NCI-H1694 treated with DMSO at 0.1 percent for 48 hours (cell line): ENCODE measurements at places on chromosomes 4 and X.

- no peak for DNase-seq
These were observed 376.5 kb upstream of the MAD2L1 start for GRCh38 chr4:120443116-120443515.

DNA sequence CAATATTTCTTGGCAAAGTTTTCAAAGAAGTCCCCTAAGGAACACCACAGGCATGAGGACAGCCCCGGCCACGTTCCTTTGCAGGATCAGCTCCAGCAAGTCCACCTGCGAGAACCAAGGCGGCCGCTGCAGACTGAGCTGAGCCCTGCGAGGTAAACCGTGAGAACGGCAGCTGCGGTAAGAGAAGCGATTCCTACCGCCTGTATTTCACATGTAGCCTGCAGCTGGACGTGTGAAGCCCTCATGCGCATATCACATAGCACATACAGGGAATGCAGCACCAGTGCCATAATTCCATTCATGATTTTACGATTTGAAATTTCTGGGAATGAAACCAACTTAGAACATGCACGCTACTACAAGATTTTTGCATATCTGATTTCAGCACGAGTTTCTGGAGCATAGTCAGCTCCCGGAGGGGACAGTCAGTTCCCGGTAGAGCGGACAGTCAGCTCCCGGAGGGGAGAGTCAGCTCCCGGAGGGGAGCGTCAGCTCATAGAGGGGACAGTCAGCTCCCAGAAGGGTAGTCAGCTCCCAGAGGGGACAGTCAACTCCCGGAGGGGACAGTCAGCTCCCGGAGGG lies 41.7 kb downstream of the FGFRL1 start:
- DNase-seq = no peak

DNA sequence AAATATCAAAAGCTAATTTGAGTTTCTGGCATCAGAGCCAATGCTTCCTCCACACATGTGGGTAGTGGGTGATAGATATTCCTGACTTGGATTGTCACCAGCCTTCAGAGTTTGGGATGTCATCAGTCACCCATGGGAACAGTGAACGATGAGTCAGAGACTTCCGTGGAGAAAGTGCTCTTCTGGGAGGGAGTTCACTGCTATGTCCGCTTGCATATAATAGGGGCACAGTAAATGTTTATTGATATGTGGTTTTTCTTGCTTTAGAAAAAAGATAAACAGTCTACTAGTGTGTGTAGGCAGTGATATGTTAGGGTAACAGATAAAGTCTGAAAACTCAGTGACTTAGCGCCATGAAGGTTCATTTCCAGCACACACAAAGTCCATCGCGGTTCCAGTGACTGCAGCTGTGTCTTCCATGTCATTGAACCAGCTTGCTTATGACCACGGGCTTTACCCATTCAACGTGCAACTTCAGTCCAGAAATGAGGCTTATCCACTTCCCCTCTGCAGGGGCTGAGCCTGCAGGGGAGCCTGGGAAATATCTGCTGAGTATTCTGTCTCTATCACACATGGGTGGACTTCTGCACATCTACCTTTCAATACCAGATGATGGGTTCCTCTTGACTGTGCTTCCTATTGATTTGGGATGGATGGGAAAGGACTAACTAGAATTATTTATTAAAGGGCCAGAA lies 87.7 kb upstream of the WWC2 start:
- DNase-seq = no peak

- DNase-seq = no peak
These were observed 67.3 kb downstream of the FBXO8 start for GRCh38 chr4:174215961-174216680.

GRCh38 chr4:36676139-36677050 lies 395.0 kb downstream of the DTHD1 start:
- DNase-seq = no peak

- DNase-seq = no peak
These were observed 33.4 kb downstream of the RUFY3 start for GRCh38 chr4:70754990-70755688.

DNA sequence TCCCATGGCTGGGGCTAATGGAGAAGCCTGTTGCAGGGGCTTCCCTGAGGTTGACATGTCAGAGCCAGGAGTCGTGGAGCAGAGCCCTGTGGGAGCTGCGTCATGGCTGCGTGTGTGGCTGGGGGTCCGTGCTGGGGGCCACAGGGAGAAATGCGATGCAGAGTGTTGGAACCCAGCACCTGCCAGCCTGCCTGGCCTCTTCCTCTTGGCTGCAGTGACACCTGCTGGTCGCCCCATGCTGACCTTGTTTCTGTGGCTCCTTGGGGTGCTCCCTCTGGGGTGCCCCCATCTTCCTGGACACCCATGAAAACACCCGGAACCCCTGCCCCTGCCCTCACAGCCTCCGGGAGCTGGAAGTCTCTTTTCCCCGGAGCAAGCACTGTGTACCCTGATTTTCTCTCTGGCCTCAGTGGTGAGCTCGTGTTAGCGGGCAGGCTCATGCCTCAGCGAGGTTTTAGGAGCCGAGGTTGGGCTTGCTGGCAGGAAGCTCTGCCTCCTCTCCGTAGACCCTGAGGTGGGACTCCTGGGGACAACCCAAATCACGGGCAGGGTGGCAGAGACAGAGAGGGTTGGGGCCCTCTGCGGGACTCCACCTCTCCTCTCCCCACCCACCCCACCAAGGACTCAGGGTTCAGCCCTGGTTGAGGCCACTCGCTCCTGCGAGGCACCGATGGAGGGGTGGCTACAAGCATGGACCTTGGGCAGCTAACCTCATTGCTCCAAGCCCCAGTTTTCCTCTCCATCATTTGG lies 103.7 kb downstream of the SORCS2 start:
- DNase-seq = no peak

GRCh38 chr4:55979562-55979961 lies 30.8 kb downstream of the CEP135 start:
- no peak for DNase-seq

GRCh38 chr4:15906020-15906443 lies 32.5 kb downstream of the FGFBP1 start:
- DNase-seq = no peak

GRCh38 chrX:37846141-37846540 lies 1.2 kb downstream of the DYNLT3 start:
- DNase-seq = no peak

DNA sequence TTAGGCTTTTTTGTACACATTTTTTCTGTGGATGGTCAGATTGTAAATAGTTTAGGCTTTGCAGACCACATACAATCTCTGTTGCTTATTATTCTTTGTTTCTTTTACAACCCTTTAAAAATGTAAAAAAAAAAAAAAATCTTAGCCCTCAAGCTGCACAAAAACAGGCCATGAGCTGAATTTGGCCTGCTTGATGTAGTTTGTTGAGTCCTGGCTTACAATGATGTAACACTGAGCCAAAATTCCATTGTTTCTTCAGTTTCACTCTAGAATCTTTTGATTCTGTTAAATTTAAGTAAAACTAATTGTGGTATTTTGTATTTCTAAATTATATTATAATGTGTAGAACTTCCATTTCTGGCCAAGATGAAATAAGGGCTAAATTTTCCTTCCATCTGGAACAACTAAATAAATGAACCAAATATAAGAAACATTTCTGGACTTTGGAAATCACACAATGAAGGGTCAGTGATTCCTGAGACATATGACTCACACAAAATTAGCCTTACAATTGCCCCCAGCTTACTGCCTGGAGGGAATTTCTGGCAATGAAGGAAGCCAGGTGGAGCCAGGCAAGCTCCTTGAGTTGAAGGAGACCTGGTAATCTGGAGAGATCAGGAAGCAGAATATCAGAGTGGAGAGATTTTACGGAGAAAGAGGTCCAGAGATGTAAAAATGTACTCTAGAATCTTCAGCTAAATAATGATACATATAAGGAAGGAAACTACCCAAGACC lies 29.8 kb downstream of the IQCM start:
- DNase-seq = no peak

- peak; percentile 66 for DNase-seq
These were observed 36.8 kb upstream of the RAB40AL start for GRCh38 chrX:102899940-102900916.

DNA sequence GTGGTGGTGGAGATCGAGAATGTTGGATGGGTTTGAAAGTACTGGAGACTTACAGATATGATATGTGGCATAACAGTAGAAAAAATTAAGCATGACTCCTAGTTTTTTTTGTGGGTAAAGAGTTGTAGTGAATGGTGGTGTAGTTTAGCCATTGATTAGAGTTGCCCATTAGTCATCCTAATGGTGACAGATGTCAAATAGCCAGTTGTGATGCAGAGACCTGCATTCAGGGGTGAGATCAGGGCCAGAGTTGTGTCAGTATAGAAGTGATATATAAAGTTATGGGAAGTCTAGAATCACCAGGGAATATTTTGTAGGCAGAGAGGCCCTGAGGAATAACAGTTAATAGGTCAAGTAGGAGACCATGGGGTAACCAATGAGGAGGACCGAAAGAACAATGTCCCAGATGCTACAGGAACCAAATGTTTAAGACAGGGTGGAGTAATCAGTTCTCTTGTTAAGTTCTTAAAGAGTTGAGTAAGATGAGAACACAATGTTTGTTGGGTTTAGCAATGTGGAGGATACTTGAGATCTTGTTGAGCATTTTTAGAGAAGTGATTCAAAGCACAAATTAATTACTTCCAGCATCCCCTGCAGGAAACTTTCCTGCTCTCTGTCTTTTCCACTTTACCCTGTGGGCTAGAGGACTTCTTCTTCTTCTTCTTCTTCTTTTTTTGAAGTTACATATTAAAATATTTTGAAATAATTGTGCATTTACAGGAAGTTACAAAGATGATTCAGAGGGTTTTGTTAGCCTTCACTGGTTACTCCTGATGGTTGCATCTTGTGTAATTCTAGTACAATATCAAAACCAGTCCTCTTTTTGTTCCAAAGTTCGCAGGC lies 13.3 kb downstream of the SGMS2 start:
- DNase-seq = no peak

GRCh38 chrX:72536542-72536941 lies 36.1 kb downstream of the HDAC8 start:
- DNase-seq = peak; percentile 12

- DNase-seq = no peak
These were observed 9.5 kb upstream of the CENPE start for GRCh38 chr4:103207673-103208072.

DNA sequence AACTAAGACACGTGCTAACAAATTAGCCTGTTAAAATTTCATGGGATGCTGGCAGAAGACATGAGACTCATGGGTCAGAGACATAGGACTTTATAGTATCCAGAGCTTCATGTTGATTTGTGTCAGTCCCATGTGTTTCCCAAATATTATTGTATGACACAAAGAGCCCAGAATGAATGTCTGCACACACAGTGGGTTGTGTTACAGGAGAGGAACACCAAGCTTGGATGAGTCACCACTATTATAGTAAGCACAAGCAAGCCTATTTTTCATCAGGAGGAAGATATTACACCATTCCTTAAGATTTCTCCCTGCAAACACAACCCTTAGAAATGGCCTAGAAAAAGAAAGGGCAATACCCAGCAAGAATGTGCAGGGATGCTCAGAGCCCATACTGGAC lies 15.4 kb downstream of the BBS12 start:
- DNase-seq = no peak

GRCh38 chr4:153750197-153750817 lies 9.5 kb downstream of the RNF175 start:
- DNase-seq = peak; percentile 49

- DNase-seq = no peak
These were observed 41.4 kb upstream of the PPP2R3B start for GRCh38 chrX:427812-428725.

GRCh38 chr4:45316257-45316656 lies 589.9 kb upstream of the GNPDA2 start:
- no peak for DNase-seq

DNA sequence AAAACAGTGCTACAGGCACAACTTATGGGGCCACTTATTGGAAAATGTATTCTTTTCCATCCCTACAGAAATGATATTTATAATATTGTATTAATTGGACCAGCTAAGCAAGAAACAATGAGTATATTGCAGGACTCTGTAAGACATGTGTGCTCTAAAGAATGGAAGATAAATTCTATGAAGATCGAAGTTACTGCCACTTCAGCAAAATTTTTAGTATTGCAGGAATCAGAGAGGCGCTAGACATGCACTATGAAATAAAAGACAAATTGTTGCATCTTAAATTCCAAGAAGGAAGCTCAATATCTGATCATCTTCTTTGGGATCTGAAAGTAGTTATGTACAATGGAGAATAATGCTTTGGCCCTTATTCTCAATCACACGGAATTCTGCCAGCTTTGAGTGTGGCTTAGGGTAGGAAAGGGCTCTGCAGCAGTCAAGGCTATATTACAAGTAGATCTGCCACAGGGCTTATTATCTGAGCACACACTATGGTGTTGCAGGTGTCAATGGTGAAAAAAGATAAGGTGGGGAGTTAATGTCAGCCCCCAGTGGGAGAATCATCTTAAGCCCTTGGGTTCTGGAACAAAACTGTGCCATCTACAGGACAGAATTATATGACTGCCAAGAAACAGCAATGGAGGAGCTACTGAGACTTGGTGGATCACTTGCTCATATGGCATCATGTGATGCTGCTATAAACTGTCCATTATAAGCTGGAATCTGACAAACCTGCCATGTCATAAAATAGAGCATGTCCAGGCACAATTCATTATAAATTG lies 334.0 kb upstream of the NDST3 start:
- no peak for DNase-seq

DNA sequence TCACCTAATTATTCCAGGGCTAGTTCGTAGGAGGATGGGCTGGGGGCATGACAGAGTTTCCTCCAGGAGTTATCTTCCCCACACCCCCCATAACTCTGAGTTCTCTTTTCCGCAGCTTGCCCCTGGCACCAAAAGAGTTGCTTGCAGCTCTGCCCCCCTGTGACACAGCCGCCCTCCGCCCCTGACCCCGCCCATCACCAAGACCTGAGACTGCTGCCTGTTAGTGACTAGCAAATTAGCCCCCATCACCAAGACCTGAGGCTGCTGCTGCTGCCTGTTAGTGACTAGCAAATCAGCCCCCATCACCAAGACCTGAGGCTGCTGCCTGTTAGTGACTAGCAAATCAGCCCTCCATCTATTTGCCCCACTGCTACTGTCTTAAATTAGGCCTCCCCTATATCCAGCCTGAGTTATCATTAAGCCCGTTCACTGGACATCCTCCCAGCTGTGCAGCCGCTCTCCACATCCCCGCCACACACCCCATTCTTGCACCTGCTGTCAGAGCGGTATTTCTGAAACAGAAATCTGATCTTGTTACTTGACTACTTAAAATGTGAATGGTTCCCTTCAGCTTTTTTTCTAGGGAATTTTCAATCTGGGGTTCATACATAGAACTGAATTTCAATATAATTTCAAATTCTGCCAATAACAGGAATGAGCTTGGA lies 1.5 kb upstream of the PAPSS1 start:
- DNase-seq = no peak

- no peak for DNase-seq
These were observed 10.1 kb downstream of the OTOP1 start for GRCh38 chr4:4216648-4217047.

- no peak for DNase-seq
These were observed 313.2 kb downstream of the DHRSX start for GRCh38 chrX:2187352-2188115.
